ENCODE measurements at places on chromosomes 2 and 18. TPM values are rescaled to one million over a fixed set of nuclear protein-coding genes. Genes with fewer than 3 reads are reported as not detected.
A peak's percentile ranks its signal among the peaks of the same experiment; 100 is the strongest.

The NCKAP5 gene
- total RNA-seq, result 0.20 TPM

The SPDYA gene
- total RNA-seq, result 0.81 TPM

The GCFC2 gene
- 12.9 TPM for total RNA-seq

The CTDP1 gene
- total RNA-seq, result 34.8 TPM

The GALR1 gene
- total RNA-seq, result 0.49 TPM

The HMSD gene
- not detected for total RNA-seq

The ARPC2 gene
- 207 TPM for total RNA-seq

The PIEZO2 gene
- total RNA-seq, result 50.1 TPM

The GKN1 gene
- not detected for total RNA-seq

The KIF3C gene
- total RNA-seq, result 210 TPM

The IL36G gene
- not detected for total RNA-seq

The MERTK gene
- 2.3 TPM for total RNA-seq

The MOGAT1 gene
- not detected for total RNA-seq

DNA sequence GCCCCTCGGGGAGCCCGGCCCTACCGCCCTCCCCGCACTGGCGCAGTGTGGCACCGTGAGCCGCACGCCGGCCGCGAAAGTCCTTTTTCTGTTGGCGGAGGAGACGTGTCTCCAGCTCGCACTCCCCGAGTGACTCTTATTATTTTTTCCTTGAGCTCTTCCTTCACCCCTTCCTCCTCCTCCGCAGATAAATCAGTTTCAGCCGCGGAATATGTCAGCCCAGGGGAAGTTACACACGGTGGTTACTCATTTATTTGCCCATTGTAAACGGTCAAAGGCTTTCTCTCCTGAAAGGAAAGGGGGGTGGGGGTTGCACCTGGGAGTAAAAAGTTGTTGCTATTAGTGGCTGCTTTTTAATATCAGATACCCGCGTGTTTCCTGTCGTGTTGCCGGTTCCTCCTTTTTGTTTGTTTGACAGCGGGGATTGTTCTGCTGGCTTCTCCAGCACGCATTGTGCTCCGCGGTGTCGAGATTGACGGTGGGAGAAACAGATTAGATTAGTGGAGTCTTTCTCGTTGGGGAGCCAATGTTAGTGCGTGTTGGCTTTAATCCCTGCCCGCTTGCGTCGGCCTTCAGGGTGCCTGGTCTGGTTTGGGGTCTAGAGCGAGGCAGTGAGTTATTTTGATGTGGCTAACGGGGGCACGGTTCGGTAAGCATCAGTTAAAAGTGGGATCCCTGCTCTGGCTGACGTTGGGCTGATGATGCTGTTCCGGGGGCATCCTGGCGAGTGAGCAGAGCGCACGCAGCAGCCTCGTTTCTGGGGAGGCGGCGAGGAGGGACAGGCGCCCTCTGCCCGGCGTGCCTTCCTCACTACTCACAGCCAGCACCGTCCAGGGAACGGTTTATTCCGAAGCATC lies 1.6 kb downstream of the CRIM1 start:
- peak; percentile 60 for DNase-seq

- no peak for DNase-seq
Observed at GRCh38 chr2:219987830-219988229, 360.4 kb downstream of the SLC4A3 start.

DNA sequence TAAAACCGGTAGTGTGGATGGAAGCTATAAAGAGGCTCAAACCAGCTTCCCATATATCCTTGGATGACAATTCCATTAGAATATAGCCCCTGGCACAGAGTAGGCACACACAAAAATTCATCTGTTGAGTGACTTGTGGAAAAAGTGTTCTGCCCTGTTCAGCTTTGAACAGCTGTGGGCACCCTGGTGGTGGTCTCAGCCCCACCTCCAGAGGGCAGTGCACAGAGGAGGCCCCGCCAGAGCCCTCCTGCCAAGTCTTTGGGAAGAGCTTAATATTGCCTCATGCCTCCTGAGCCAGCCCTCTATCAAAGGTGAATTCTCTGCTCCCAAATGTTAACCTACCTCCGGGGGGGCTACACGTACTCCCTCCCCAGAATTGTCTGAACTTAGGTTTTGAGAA lies 30.4 kb downstream of the EPAS1 start:
- DNase-seq, result no peak

GRCh38 chr2:188478724-188479123 lies 187.1 kb downstream of the GULP1 start:
- no peak for DNase-seq

GRCh38 chr2:66541646-66542045 lies 106.7 kb downstream of the MEIS1 start:
- DNase-seq, result no peak

GRCh38 chr18:26549263-26550094 lies 1.1 kb upstream of the KCTD1 start:
- peak; percentile 46 for DNase-seq

- DNase-seq, result no peak
Observed at GRCh38 chr2:98389251-98389605, 43.0 kb downstream of the CNGA3 start.

DNA sequence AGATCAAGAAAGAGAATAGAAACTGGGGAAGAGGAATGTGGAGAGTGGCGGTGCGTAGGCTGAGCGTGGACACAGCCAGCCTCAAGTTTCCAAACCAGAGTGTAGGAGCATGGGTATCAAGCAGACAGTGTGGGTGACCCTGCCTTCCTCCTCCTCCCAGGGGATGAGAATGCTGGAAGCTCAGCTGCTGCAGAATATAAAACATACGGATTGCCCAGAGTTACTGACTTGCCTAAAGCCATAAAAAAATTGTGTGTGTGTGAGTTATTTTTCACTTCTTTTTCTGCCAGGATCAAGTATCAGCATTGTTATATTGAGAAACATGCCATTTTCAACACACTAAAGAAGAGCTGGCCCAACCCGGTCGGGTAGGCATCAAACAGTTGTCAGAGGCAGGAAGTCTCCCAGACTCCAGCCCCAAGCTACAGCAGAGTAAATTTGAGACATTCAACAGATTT lies 333.3 kb upstream of the ACVR2A start:
- DNase-seq, result peak; percentile 42

GRCh38 chr2:96874198-96874831 lies 4.4 kb upstream of the SEMA4C start:
- DNase-seq, result no peak

GRCh38 chr2:77721593-77721992 lies 199.4 kb upstream of the LRRTM4 start:
- no peak for DNase-seq

GRCh38 chr2:181396256-181397123 lies 60.7 kb upstream of the ITGA4 start:
- DNase-seq, result no peak

- DNase-seq, result no peak
Observed at GRCh38 chr18:67402543-67402942, 114.0 kb downstream of the DSEL start.

GRCh38 chr2:54855434-54855833 lies 132.0 kb downstream of the EML6 start:
- DNase-seq, result no peak

GRCh38 chr2:121748202-121748601 lies 7.2 kb upstream of the TSN start:
- no peak for DNase-seq

- DNase-seq, result peak; percentile 31
Observed at GRCh38 chr18:8423051-8423557, 186.1 kb upstream of the RAB12 start.

DNA sequence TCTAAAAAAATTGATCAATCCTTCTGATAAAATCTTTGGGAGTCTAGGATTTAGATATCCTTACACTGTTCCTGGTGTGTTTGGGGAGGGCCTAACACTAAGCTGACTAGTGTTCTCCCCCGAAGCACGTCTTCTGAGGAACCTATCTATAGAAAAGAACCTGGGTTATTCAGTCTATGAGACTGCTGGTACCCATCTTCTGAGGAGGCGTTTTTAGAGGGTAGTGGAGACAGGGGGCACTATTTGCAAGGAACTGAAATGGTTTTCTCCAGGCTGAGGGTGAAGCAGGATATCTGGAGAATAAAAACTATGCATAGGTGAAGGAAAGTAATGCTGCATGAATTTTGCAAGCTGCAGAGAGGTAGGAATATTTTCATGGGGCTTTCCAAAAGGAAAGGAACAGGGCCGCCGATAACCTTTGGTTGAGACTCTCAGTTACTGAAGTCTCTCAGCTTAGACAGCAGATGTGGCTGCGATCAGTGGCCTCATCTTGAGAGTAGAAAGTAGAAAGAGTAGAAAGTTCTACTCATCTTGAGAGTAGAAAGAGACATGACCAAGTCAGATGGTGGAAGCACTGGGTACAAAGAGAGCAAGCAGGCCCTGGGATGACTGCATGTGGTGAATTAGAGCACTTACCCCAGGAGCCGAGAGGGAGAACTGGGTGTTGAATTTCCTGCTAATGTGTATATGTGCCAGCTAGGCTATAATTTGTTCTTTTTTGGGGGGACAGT lies 31.8 kb upstream of the KCNE4 start:
- no peak for DNase-seq

DNA sequence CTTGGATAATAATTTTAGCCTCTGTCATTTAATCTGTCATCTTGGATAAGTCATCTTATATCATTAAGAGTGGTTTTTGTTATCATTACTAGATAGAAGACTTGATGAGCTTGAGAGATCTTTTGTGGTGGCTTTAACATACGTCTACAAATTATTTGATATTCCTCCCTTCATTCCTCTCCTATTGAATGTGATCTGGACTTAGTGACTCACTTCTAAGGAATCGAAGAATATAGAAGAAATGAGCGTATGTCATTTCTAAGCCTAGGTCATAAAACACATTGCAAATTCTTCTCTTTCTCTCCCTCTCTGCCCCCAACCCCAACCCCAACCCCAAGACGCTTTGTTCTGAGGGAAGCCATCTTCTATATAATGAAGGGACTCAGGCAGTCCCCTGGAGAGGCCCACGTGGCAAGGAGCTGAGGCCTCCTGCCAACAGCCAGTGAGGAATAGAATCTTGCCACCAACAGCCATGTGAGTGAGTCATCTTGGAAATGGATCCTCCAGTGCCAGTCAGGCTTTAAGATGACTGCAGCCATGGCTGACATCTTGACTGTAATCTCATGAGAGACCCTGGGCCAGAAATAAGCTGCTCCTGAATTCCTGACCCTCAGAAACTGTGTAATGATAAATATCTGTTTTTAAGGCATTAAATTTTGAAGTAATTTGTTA lies 221.6 kb upstream of the SP5 start:
- DNase-seq, result no peak

DNA sequence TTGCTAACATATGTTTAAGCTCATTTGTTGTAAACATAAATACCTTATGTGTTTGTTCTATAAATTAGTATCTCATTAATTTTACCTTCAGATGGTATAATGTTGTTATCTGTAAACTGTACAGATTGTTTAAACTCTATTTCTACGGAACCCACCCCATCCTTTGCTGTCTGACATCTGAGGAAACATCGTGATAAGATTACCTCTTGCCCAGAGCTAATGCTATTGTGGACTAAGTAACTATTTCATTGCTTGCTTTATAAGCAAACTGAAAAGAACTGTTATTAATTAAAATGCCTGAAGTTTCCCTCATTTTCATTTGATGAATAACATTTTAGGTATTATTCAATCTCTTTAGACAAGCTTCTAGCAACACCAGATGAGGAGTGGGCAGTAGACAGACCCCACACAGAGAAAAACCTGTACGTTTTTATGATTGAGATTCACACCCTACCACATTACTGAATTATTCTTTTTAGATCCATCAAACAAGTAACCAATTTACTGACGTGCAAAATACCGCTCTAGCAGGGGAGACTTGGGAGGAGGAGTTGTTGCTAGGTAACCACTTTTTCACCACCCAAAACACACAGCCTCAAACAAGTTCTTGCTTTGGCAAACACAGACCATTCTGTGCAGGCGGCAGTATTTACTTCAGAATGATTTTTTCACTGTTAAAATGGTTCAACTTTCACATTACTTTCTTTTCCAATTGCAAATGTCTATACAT lies 1.9 kb upstream of the SYT4 start:
- DNase-seq, result no peak

GRCh38 chr2:59096973-59097372 lies 855.8 kb upstream of the FANCL start:
- DNase-seq, result no peak

DNA sequence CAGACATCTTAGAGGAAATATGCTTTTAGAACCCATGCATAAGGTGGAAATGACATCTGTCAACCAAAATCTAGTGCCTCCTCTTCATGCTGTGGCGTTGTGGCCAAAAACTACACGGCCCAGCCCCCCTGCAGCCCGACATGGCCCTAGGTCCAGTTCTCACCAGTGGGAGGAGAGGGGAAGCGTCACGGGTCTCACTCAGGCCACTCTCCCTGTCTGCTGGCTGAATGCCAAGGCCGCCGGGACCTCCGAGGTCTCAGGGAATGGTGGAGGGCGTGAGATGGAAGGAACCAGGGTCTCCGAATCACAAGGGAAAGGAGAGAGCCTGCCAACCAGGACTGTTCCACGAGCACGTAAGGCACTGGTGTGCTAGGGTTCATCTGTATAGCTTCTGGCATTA lies 361.0 kb downstream of the ANAPC1 start:
- DNase-seq, result peak; percentile 43

- DNase-seq, result no peak
Observed at GRCh38 chr2:196967116-196967515, 40.6 kb upstream of the PGAP1 start.

DNA sequence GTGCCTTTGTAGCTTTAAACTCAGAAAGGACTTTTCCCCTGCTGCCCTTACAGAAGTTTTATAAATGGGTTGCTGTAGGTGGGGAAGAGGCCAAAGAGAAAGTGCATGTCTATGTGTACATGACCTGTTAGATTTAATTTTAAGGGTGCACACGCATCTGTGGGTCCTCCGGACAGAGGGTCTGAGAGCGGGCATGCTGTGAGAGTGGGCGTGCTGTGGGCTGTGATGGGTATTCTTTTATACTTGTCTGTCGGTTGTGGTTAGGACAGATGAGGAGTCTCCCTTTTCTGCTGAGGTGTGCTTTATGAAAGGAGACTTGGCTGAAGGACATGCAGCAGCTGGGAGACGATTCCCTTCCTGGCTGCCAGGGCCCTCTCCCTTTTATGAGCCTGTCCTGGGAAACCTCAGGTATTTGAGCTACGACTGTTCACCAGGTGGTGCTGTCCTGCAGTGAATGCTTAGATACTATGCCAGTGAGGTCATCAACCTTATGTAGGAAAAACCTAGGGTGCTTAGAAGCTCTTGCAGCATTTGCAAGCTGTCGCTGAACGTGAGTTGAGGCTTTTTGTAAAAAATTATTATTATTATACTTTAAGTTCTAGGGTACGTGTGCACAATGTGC lies 67.5 kb downstream of the TANC1 start:
- DNase-seq, result no peak

DNA sequence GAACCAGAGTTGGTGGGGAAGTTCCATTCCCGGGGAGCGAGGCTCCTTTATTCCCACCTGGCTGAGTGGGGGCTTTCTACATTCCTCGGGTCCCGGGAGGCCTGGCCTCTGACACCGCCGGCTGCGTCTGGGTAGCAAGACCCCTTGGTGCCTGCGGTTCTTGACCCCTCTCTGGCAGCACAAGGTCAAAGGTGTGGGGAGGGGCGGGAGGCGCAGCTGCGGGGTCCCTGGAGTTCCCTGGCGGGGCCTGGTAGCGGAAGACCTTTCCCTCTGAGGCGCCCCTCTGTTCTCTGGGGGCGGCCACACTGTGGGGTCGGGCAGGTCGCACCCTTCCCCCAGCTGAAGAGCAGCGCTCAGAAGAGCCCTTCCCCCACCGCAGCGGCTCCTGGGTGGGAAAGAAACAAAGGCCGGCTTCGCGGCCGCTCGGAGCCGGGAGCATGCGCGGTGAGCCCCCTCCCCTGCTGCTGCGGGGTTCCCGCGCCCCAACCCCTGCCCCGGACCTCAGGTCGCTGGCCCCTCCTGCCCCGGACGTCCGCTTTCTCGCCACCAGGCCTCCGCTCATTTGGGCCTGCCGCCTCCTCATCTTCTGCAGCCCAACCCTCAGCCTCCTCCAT lies 146.3 kb downstream of the ANKRD44 start:
- peak; percentile 61 for DNase-seq
